ENCODE measurements at places on chromosomes 5 and 9.

DNA sequence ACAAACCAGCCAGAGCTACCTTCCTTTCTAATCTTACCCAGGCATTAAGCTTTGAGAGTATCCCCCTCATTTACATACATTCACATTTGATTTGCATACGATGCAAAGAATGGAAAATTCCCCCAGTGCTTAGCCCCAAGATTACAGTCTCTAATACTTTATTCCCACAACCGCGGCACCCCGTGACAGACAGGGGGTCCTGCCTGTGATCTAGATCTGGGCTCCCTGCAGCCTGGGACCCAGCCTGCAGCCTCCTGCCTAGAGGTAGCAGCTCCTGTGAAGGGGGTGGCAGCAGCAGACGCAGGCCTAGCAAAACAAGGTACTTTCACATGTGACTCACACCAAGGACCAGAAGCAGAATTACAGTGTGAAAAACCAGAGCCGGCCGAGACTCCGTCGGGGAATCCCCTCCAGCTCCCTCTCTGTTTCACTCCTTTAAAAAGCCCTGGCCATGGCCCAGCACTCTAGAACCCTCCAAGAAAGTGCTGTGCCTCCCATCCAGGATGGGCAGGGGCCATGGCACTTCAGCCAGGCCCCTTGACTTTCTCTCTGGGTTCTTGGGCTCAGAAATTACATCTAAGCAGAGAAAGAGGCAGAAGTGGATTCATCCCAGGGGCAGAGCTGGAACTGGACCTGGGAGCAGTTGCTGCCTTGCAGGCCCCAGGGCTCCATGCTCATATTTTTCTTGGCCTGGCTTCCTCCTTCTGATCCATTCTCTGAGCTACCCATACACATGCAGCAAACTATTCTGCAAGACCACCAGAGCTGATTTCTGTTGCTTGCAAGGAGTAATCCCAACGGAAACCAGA is 14.0 kb upstream of the TCF7 start:
- no peak overlapping the region for H3K27ac ChIP-seq
- H3K27me3 ChIP-seq = peaks cover 9% of the 10 kb centered on the region
- H3K4me3 ChIP-seq = no peak overlapping the region
- H3K36me3 ChIP-seq = no peaks in the 10 kb centered on the region

DNA sequence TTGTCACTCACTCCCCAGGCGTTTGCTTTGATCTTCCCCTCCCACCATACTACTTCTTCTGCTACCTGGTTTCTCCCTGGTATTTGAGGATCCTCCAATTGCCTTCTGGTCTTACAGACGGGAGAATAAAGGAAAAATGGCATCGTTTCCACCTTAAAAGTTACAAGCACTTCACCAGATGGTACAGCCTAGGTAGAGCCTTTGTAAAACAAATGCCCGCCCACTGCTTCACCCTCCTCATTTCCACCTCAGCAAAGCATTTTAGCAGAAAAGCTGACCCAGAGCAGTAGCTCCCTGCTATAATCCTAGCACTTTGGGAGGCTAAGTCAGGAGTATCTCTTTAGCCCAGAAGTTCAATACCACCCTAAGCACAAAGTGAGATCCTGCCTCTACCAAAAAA is 5.1 kb upstream of the ANXA2R start:
- no peaks in the 10 kb centered on the region for H3K36me3 ChIP-seq
- H3K4me1 ChIP-seq = peaks cover 5% of the 10 kb centered on the region
- DNase-seq = no peak

DNA sequence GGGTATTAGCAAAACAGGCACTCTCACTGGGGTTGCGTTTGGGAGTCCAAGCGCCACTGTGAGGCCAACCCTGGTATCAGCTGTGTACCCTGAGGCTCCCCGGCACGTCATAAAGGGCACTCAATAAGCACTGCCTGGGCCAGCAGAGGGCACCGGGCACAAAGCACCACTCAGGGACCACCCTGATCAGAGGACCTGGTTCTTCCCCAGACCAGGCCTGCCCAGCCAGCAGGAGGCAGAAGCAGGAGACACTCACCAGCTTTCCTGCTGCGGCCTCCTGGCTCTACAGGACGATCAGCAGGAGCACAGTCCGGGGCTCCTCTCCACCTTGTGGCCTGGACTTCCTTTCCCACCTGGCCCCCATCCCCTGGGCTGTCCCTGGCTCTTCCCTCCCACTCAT is 12.6 kb downstream of the MGAT1 start:
- peaks cover 40% of the 10 kb centered on the region for H3K36me3 ChIP-seq
- no peaks in the 10 kb centered on the region for H3K27me3 ChIP-seq
- DNase-seq = no peak
- H3K4me1 ChIP-seq = peaks cover 30% of the 10 kb centered on the region

DNA sequence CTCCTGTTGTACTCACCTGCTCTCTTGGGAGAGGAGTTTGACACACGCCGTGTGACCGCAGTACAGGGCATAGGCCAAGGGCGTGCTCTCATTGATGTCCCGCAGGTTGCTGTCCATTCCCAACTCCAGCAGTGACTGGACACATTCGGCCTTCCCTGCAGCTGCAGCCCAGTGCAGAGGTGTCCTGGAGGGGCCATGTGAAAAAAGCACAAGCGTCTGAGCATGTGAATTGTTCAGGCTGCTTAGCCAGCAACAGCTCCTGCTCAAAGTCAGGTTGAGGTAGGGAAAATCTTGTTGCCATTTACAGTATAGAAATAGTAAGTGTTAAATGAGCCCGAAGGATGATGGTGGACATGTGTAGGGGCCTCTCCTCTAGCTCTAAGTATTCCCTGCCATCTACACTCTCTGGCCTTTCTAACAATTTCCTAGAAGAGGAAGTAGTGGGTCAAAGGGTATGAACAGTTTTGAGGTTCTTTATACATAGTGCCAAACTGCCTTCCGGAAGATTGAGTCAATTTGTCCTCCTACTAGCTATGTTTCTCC is 116.5 kb downstream of the ANKRD55 start:
- H3K4me3 ChIP-seq = no peak overlapping the region

GRCh38 chr5:6448622-6449464 is at the start of gene UBE2QL1:
Gene UBE2QL1 (plus strand): TSS chr5:6448859. CDS start chr5:6448894, 35 bp downstream.
- no peaks in the 10 kb centered on the region for H3K36me3 ChIP-seq
- DNase-seq = no peak
- no peaks in the 10 kb centered on the region for H3K4me1 ChIP-seq

DNA sequence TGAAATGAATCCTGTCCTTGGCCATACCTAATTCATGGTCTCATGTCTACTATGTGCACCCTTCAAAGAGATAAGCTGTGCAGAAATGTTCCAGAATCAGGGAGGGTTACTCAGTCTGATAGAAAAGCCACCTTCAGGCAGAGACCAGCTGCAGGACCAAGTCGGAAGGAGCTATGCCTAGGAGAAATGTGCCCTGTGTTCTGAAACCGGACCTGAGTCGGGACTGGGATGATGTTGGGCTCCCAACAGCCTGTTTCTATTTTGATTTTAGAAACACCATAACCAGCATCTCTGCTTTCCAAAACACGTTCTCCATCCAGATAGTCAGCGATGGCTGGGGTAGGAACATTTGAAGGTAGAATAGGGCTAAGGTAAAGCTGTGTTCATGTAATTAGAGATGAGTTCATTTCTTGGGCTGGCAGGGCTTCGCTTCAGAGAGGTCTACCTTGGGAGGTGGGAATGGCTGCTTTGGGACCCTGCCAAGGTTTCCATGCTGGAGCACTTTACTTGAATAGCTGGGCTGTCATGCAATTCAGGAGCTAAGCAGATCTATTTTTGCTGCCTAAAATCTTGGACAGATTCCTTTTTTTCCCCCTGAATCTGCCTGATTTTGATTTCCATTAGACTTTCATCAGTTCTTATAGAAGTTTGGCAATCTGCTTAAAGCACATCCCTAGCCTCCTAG is 2.8 kb downstream of the ADCY2 start:
- no peak overlapping the region for H3K4me3 ChIP-seq
- no peaks in the 10 kb centered on the region for H3K36me3 ChIP-seq
- no peak overlapping the region for H3K27ac ChIP-seq
- DNase-seq = no peak
- no peaks in the 10 kb centered on the region for H3K4me1 ChIP-seq
- H3K27me3 ChIP-seq = no peaks in the 10 kb centered on the region

- no peak overlapping the region for H3K4me3 ChIP-seq
- H3K36me3 ChIP-seq = no peaks in the 10 kb centered on the region
- no peak for DNase-seq
- peaks cover 1% of the 10 kb centered on the region for H3K4me1 ChIP-seq
- no peak overlapping the region for H3K27ac ChIP-seq
These were observed 43.4 kb upstream of the BICD2 start for GRCh38 chr9:92807757-92808725.

GRCh38 chr9:17462869-17463464 is 115.9 kb upstream of the SH3GL2 start:
- no peak overlapping the region for H3K4me3 ChIP-seq
- H3K27me3 ChIP-seq = no peaks in the 10 kb centered on the region

- H3K4me3 ChIP-seq = no peak overlapping the region
- peaks cover 6% of the 10 kb centered on the region for H3K4me1 ChIP-seq
- H3K27me3 ChIP-seq = peaks cover 14% of the 10 kb centered on the region
- H3K27ac ChIP-seq = no peak overlapping the region
- no peak for DNase-seq
- no peaks in the 10 kb centered on the region for H3K36me3 ChIP-seq
These were observed 8.3 kb downstream of the N4BP3 start for GRCh38 chr5:178121391-178122276.

- H3K4me3 ChIP-seq = no peak overlapping the region
- no peak for DNase-seq
- H3K27me3 ChIP-seq = no peaks in the 10 kb centered on the region
- H3K4me1 ChIP-seq = no peaks in the 10 kb centered on the region
- no peaks in the 10 kb centered on the region for H3K36me3 ChIP-seq
- H3K27ac ChIP-seq = no peak overlapping the region
These were observed 337.7 kb upstream of the KLF4 start for GRCh38 chr9:107827304-107827703.

- DNase-seq = no peak
- H3K27ac ChIP-seq = no peak overlapping the region
- peaks cover 7% of the 10 kb centered on the region for H3K4me1 ChIP-seq
- H3K27me3 ChIP-seq = no peaks in the 10 kb centered on the region
- no peaks in the 10 kb centered on the region for H3K36me3 ChIP-seq
These were observed 813 bp upstream of the SLU7 start for GRCh38 chr5:160419458-160420330.

- H3K4me3 ChIP-seq = no peak overlapping the region
- H3K4me1 ChIP-seq = no peaks in the 10 kb centered on the region
- H3K36me3 ChIP-seq = no peaks in the 10 kb centered on the region
- H3K27ac ChIP-seq = no peak overlapping the region
- H3K27me3 ChIP-seq = peaks cover 1% of the 10 kb centered on the region
- DNase-seq = no peak
These were observed 262.5 kb downstream of the NFIB start for GRCh38 chr9:14051419-14051818.

DNA sequence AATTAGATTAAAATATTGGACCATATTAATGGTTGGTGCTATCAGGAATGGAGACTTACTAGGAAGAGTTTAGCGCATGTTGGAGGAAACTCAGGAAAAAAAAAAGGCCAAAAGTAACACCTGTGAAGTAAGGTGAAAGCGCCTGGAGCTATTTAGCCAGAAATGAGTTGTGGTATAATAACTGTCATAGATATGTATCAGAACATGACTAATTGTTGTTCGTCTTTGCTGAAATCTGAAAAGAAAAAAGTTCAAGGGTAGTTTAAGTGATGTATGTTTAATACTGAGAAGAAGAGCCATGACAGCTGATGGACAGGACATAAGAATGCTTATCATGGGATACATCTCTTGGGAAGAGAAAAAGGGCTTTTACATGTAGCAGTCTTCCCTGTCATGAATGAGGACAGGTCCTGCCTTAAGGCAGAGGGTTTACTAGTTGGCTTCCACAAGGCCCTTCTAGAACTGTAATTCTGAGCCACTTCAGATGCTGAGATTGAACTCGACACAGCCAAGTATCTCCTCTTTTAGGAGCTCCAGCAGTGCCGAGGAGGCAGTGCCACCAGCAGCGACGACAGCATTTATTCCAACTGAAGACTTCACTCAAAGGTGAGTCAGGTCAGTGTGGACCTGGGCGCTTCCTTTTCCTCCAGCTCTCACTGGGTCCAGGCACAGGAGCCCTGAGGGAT is 940 bp upstream of the CAMK4 start:
- DNase-seq = no peak
- H3K36me3 ChIP-seq = no peaks in the 10 kb centered on the region
- H3K27me3 ChIP-seq = no peaks in the 10 kb centered on the region
- H3K4me1 ChIP-seq = no peaks in the 10 kb centered on the region
- peak overlapping the region; percentile 86 for H3K4me3 ChIP-seq

- no peak overlapping the region for H3K27ac ChIP-seq
- no peak overlapping the region for H3K4me3 ChIP-seq
- H3K27me3 ChIP-seq = no peaks in the 10 kb centered on the region
- no peaks in the 10 kb centered on the region for H3K4me1 ChIP-seq
- peak; percentile 41 for DNase-seq
These were observed 18.9 kb downstream of the KIF24 start for GRCh38 chr9:34310215-34310614.

DNA sequence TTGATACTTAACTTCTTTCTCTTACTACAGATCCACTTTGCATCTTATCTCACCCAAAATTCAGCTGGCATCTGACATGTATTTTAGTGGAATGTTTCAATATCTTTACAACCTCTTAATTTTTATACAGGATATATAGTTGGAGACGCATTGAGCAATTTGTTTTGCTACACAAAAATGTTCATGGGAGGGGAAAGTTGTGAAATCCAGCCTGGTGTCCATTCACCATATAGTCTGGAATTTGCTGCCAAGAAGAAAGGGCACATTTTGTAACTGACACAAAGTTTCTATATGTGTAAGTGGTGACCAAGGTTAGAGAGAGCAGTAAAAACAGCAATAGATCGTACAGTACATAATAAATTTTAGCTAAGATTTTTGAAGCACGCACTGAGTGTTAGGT is 14.0 kb upstream of the CHD1 start:
- H3K27ac ChIP-seq = no peak overlapping the region
- H3K27me3 ChIP-seq = no peaks in the 10 kb centered on the region
- DNase-seq = no peak
- H3K36me3 ChIP-seq = no peaks in the 10 kb centered on the region
- peaks cover 4% of the 10 kb centered on the region for H3K4me1 ChIP-seq

- H3K4me3 ChIP-seq = no peak overlapping the region
- no peaks in the 10 kb centered on the region for H3K4me1 ChIP-seq
- H3K27me3 ChIP-seq = no peaks in the 10 kb centered on the region
- H3K27ac ChIP-seq = no peak overlapping the region
- no peaks in the 10 kb centered on the region for H3K36me3 ChIP-seq
These were observed 46.6 kb downstream of the ATP10B start for GRCh38 chr5:160805376-160805775.

GRCh38 chr5:141814064-141814964 is 63.9 kb downstream of the PCDH1 start:
- H3K36me3 ChIP-seq = no peaks in the 10 kb centered on the region
- H3K27me3 ChIP-seq = peaks cover 61% of the 10 kb centered on the region
- no peaks in the 10 kb centered on the region for H3K4me1 ChIP-seq
- no peak for DNase-seq
- no peak overlapping the region for H3K27ac ChIP-seq

GRCh38 chr9:72407114-72407513 is 42.1 kb upstream of the ZFAND5 start:
- H3K4me3 ChIP-seq = no peak overlapping the region
- DNase-seq = no peak
- H3K27me3 ChIP-seq = no peaks in the 10 kb centered on the region
- no peaks in the 10 kb centered on the region for H3K36me3 ChIP-seq
- no peak overlapping the region for H3K27ac ChIP-seq

- H3K4me1 ChIP-seq = 0 out of 2 replicates have a peak, but pooled peaks cover 1% of the 10 kb centered on the region
- no peaks in the 10 kb centered on the region for H3K36me3 ChIP-seq
These were observed 68.4 kb downstream of the CFAP95 start for GRCh38 chr9:69888856-69889585.

GRCh38 chr5:55601204-55601618 is 66.4 kb upstream of the PLPP1 start:
- DNase-seq = peak; percentile 61
- no peaks in the 10 kb centered on the region for H3K36me3 ChIP-seq
- no peak overlapping the region for H3K4me3 ChIP-seq
- peaks cover 27% of the 10 kb centered on the region for H3K4me1 ChIP-seq
- H3K27me3 ChIP-seq = no peaks in the 10 kb centered on the region
- H3K27ac ChIP-seq = peak overlapping the region; percentile 57

Measured in IMR-90 (cell line).